Activated T-helper 1 cell treated with anti-CD3 and anti-CD28 coated beads, Interleukin-2, amount 50 U/mL, for 16 hours (primary cell): ENCODE measurements at places on chromosomes 11 and 22.
A peak's percentile ranks its signal among the peaks of the same experiment; 100 is the strongest.

DNA sequence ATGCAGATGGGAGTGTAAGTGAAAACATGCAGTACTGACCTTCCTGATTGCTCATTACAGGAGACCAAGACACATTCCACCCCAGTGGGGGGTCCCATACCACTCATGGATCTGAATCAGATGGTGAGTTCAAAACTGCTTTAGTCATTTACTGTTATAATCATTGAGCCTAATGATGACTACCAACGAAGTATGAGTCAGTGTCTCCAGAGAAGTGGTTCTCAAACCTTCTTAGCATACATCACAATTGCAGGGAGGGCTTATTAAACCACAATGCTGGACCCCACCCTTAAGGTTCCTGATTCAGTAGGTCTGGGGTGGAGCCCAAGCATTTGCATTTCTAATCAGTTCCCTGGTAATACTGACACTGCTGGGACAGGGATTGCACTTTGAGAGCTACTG, 75.8 kb downstream of the CD44 start:
- no peak for DNase-seq

DNA sequence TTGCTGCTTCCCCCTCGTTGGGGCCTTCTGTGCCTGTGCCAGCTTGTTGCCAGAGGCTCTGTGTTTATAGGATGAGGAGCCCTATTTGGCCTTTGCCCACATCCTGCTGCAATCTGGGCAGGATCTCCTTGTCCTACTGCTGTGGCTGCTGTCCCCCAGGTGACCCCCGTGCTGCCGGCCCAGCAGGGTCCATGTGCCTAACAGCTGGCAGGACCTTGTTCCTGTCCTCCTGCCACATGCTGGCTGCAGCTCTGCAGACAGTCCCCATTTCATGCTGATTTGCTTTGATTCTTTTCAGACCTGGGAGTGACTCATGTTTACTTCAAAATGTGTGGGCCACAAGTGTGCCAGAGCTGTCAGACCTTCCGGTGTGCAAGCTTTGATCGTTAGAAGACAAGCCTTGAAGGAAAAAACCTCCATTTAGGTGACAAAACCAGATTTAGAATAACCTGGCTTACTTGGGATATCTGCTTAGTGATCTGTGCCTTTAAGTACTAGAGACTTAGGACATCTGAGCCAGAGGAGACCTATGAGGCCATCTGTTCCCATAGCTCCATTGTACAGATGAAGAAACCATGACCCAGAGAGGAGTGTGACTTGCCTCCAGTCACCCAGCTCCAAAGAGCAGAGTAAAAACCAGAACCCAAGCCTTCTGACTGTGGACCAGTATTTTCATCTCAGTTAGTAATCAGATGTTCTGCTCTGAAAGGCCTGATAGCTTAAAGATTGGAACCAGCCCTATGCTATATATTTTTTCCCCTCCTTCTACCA, 11.1 kb downstream of the NAV2 start:
- DNase-seq, result no peak

DNA sequence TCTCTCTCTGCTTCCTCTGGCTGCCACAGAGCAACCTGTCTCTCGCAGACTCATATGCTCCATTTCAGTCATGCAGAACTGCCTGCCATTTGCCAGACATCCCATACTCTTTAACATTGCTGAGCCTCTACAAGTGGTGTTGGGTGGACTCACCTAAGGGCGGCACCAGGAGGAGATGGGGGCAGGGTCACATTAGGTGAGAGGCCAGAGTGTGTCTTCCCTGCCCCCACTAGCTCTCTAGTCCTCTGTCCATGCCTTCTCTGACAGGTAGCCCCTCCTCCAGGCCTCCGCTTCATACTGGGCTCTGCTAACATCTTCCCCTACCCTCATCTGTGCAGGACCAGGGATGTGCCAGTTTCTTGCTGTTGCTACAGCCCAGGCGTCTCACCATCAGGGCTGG, 366.3 kb downstream of the TENM4 start:
- DNase-seq, result no peak

GRCh38 chr11:34345991-34346480, 11.8 kb downstream of the ABTB2 start:
- no peak for DNase-seq

DNA sequence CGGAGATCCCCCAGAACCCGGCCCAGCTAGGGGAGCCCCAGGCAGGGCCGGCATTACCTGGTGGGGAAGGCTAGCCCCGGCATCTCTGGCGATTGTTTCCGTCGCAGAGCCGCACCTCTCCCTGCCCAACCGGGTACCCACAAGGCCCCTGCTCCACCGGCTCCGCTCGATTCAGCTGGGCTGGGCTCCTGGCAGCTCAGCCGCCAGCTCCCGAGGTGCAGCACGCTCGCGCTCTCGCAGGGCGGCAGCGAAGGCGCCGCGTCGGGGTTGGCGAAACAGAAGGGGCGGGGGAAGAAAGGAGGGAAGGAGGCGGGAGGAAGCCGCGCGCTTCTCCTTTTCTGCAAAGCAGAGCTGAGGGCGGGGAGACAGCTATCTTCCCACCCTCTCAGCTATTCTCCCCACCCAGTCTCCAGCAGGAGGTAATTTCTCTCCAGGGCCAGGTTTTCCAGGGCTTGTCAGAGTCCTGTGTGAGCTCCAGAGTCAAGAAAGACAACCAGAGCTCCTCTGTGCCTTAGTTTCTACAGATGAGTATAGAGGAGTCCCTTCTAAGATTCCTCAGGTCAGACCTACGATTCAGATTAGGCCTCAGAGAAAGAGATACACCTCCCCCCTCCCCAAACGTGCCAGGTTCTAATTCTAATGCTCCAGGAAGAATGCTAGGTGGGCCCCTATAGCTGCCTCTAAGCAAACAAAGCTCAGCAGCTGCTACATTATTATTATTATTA, 62.0 kb downstream of the PAK1 start:
- DNase-seq, result peak; percentile 55

DNA sequence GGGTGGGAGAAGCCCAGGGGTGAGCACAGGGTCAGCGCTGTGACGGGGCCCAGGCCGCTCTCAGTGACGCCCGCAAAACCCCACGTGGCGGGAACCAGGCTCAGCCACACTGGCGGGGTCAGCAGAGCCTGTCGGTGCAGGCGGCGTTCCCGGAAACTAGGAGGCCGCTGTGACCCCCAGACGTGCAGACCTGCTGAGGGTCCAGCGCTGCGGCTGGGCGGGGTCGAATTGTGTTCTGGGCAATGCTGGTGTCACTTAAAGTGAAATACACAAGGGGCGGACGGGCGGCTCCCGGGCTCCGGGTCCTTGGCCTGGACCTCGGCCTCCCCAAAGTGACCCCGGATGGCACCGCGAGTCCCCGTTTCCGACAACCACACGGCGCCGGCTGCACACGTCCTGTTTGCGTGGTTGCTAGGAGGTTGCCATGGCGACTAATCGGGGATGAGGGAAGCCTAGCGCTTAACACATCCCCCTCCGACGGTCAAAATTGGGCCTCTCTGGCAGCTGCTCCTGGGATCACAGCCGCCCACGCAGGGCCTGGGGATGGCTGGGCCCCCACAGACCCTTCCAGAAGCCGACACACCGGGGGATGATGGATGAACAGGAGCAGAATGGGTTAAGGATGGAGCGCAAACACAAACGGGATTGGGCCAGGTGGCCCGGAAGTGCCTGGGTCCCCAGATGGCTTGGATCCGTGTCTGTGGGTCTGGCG, 81.7 kb upstream of the PRR5 start:
- DNase-seq, result peak; percentile 75

DNA sequence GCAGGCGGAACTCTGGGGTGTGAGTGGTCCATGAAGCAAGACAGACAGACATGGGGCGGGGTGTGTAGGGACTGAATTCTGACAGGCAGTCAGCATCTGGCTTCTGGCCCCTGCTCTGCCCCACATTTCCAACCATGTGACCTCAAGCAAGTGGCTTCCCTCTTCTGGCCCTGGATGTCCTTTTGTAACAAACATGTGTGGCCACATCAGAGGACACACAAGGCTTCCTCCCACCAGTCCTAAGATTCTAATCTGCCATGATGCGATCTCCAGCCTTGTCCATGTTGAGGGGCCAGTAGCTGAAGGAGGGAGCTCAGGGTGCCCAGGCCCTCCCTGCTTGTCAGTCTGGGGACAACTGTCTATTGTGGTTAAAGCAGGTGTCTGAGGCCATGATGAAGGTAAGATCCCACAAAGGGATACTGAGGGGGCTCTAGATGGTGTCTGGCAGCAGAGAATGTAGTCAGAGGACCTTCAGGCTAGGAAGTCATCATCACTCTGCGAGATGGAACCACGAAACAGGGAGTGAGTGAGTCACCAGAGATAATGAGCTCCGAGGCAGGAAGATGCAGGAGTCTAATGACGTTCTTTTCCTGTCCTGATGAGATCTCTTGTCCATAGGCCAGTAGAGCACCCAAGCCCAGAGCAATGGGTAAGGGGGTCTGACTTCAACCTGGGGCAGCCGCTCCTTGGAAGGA, 27.4 kb downstream of the DRD2 start:
- no peak for DNase-seq

DNA sequence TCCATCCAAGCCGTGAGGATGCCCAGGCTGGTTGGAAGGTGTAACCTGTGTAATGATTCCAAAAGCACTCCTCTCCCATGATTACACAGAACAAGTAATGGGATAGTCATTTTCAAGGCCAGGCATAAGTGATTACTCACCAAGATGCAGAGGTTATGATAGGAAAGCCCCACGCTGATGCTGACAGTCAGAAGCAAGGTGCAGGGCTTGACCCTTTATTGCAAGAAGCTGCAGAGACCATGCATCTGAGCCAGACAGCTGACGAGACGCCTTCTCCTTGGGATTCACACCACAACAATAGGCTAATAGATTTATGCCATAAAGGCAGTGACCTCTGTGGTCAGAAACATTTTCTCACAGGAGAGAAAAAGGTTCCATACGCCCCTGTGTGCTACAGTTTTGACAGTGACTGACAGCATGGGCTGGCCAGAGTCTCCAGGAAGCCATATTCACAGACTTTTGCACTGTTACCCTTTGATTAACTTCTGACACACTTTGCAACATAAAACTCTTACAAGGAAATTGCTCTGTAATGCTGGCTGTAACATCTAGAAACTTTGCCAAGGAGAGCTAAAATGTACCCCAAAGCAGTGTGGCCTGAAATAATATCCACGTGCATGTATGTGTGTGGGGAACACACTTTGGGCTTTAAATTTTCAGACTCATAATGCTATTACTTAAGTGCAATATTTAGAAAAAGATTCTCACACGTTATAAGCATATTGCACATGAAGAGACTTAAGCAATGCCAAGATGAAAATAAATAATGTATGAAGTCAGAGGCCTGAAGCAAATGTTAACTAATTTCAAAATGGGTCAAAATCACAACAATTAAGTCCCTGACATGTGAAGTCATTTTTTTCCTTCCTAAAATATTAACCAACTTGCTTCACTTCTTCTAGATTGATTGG, 1079.0 kb upstream of the TENM4 start:
- no peak for DNase-seq

DNA sequence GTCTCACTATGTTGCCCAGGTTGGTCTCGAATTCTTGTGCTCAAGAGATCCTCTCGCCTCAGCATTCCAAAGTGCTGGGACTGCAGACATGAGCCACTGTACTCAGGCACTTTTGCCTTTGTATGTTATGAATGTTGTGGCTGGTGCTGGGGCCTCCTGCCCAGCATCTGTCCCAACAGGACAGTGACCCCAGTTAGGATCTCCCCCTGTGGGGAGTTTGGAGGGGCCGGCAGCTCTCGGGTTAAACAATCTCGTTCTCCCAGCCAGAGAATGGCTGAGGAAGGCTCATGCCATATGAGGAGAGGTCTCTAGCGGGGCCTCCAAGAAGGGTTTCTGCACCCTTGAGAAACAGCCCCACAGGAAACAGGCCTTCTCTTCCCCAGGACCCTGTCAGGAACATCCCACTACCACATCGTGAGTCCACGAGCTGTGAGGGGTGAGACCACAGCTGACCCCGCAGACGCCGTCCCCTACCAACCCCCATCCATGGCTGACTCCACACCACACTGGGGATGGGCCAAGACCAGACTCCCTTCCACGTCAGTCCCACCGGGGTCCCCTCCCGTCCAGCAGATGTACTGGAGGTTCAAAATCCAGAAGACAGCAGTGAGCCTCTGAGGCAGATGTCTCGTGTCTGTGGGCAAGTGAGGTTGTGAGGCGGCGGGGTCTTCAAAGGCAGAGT, 54.1 kb downstream of the SHANK2 start:
- no peak for DNase-seq

- no peak for DNase-seq
Measured at GRCh38 chr11:32829157-32829679, 509 bp upstream of the PRRG4 start.

GRCh38 chr11:69272831-69273485, 21.0 kb upstream of the MYEOV start:
- DNase-seq, result no peak

DNA sequence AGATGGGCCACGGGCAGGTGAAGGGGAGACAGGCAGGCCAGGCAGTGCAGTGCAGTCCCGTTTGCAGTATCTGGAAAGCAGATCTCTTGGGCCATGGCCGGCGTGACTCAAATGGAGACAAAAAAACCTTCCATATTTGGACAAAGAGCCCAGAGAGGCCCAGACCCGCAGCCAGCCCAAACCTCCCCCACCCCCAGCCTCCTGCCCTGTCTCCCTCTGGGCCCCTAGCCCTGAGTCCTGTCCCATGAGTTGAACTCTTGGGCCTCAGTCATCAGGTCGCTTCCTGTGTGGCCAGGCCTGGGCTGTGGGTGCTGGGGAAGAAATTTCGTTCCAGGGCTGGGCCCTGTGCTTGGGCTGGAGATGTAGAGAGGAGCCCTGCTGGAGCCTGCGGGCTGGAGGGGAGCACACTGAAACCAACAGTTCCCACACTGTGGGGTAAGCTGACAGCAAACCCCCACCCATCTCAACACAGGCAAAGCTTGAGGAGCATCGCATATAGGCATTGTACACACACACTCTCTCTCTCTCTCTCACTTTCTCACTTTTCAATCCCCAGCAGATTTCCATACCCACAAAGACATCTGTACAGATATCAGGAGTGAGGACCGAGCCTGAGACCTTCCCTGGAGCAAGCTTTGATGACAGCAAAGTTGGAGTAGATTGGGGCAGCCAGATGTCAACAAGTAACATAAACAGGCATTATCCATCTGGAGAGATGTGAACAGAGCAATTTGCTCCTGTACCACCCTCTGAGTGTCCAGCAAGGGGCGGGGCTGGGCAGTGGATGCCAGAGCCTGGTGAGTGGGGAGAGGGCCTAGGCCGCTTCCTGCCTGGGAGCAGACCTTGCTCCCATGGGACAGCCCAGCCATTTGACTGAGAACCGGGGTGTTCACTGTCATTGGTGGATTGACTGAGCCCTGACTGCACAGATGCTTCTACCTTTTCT, 17.2 kb downstream of the ARHGEF17 start:
- no peak for DNase-seq

DNA sequence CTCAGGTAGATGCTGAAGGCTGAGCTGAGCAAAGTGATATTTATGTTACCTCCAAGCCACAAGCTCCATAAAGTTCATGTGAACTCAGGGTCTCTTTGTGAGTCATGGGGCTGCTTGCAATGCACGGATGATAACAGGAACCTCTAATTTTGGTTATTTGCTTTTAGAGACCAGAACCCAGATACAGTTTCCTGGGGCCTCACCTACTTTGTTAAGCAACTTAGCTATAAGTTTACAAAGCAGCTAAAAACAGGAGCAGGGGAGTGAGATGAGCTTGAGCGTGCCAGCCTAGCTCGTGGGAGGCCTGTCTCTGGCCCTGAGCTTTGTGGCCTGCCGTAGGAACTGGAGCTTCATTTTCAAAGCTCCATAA, 29.2 kb downstream of the SREBF2 start:
- DNase-seq, result no peak
